ENCODE measurements at places on chromosomes 11 and 22.
A peak's percentile ranks its signal among the peaks of the same experiment; 100 is the strongest.

- no peak for DNase-seq
These were observed 82.7 kb upstream of the CTSC start for GRCh38 chr11:88420165-88420791.

- DNase-seq: no peak
These were observed 78.1 kb downstream of the CYB5R2 start for GRCh38 chr11:7595016-7595866.

DNA sequence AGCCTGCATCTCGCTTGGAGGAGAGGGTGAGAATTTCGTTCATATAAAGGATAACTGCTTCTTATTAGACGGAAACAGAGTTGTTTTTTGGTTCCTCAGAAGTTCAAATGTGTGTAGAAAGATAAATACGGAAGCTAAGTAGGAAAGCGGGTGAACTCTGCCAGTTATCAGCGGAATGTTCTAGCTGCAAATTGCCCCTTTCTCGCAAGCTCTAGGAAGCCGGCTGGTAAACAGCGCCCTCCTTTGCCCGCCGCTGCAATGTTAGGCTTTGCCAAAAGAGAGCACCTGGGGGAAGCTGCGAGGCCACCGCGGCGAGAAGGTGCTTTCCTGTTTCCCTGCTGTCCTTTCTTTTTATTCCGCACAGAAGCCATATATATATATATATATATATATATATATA lies 67.0 kb downstream of the IGLL5 start:
- DNase-seq: no peak

- DNase-seq: no peak
These were observed 29.2 kb downstream of the INCENP start for GRCh38 chr11:62153087-62153395.

DNA sequence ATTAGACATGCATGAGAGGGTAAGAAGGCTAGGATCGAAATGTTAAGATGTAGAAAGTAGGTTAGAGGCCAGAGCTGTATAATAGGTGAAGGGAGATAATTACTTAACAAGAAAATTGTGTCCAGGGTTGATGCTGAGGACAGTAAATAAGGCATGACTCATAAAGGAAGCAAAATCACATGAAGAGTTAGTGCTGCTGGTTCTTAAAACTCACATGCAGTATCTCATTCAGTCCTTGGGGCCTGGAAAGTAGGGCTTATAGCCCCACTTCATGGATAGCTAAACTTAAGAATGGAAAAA lies 130.2 kb downstream of the NCAM1 start:
- DNase-seq: no peak

DNA sequence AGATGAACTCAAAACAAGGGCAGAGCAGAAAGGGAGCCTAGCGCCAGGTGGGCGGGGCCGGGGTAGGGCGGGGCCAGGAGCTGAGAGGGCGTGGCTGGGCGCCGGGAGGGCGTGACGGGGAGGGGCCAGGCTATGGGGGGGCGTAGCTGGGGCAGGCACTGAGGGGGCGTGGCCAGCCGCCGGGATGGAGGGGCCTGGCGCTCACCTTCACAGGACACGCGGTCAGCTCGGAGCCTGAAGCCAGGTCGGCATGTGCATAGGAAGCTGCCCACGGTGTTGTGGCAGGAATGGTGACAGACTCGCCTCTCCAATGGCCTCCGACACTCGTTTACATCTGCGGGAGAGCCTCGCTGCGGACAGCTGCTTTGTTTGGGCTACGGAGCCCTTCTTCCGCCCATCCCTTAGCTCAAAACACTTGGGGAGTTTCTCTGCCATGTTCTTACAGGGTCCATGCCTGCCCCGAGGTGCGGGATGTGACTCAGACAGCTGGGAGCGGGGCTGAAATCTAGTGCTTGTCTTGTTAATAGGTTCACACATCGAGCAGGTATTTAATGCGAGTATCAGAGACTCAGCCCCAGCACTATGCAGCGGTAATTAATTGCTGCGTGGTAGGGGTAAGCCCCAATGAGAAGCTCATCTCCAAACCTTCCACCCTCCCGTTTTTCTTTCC lies 13.4 kb downstream of the VWCE start:
- no peak for DNase-seq

DNA sequence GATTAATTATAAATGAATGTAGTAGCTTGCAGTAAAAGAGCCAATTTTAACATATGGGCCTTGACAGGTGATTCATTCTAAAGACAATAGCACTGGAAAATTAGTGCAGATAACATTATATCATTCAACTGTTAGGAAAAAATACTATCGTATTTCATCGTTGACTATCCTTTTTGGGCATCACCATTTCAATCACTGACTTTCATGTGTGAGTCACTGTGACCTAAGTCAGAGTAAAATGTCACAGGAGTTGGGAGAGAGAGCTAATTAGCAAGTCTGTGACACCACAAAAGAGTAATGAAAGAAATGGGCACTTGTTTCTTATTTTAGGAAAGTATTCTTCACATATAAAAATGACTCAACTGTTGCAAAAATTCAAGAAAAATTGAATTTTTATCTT lies 253.8 kb upstream of the CNTN5 start:
- DNase-seq: no peak

DNA sequence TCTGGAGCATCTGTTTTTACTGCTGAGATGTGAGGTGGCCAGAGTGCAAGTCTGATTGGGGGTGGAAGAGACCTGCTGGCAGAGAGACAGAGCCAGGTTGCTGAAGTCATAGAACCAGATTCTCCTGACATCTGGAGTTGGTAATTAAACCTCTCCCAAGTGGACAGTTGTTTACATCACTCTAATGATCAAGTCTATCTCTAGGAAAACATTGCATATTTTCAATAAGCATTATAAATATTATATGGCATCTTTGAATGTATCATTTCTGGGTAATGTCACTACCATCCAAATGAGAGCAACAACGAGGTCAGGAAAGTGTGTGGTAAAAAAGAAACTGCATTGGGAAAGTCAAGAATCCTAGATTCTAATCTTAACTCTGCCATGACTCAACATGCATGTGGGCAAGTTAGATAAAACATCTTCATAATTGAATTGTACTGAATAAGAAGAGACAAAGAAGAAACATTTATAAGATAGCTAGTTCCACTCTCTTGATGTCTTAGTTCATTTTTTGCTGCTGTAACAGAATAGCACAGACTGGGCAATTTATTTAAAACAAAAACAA lies 351.2 kb upstream of the API5 start:
- no peak for DNase-seq

GRCh38 chr11:7506243-7506642 lies 7.6 kb upstream of the PPFIBP2 start:
- no peak for DNase-seq

GRCh38 chr11:66101066-66101464 lies 31.0 kb downstream of the PACS1 start:
- no peak for DNase-seq

GRCh38 chr11:12110201-12110713 lies at the start of gene MICAL2:
MICAL2 (plus strand) TSS chr11:12110590; CDS start chr11:12162156, 51,566 bp downstream.
- DNase-seq: peak; percentile 88

DNA sequence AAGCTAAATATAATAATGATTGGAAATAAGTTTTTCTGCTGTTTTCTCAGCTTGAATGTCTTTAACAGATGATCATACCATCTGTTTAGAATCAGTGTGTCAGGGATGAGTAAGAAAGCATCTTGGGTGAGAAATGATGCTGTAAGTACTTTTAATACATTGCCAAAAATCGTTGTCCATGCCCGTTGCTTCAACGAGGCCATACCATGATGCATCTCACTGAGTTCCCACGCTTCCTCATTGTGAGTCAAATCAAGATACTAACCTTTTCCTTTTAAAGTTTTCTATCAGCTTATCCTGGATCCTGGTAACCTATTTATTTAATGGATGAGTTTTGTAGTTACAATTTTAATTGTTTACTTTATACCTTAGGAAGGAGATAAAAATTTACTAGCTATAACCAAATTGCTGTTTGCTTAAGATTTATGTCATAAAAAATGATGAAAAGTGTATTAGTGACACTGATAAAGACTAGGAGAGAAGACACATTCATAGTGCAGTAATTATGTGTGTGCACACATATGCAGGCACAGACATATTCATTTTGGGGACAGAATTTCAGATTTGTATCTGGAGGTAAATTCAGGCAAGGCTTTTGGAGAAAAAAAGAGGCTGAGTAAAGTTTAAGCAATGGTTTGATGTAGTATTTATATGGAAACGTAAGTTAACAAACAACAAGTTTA lies 154.8 kb downstream of the UVRAG start:
- DNase-seq: no peak

- DNase-seq: no peak
These were observed 25.1 kb upstream of the EIF3D start for GRCh38 chr22:36554098-36554497.

GRCh38 chr11:17277024-17277584 lies 565 bp downstream of the NUCB2 start:
- peak; percentile 42 for DNase-seq

DNA sequence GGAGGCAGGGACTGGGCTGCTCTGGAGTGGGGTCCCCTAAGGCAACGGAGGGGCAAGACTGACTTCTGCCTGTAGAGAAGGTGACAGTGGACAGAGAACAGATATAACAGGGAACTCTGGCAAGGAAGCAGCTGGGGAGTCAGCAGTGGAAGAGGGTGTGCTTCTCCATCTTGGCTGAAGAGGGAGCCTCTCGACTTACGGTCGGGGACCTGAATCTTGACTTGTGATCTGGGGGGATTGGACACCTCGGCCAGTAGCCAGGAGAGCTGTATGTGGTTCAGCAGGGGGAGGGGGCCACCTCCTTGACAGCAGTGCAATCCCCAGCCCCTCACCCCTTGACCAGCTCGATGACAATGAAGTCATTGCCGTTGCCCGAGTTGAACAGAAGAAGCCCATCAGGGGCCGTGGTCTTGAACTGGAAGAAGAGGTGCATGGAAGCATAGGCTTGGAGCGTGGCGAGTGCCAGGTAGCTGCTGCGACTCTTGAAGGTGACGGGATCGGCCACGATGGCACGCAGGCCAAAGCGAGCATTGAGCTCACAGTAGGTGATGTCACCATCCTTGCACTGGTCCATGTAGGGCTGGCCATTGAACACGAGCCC lies 60.0 kb downstream of the SLC22A12 start:
- no peak for DNase-seq

GRCh38 chr11:75445315-75445953 lies 12.4 kb upstream of the KLHL35 start:
- DNase-seq: peak; percentile 28

GRCh38 chr22:36316419-36316818 lies 63.5 kb downstream of the APOL1 start:
- DNase-seq: no peak

GRCh38 chr11:75313513-75314272 lies 37.8 kb downstream of the ARRB1 start:
- DNase-seq: no peak

GRCh38 chr22:18927573-18927972 lies 8.5 kb downstream of the PRODH start:
- DNase-seq: no peak

DNA sequence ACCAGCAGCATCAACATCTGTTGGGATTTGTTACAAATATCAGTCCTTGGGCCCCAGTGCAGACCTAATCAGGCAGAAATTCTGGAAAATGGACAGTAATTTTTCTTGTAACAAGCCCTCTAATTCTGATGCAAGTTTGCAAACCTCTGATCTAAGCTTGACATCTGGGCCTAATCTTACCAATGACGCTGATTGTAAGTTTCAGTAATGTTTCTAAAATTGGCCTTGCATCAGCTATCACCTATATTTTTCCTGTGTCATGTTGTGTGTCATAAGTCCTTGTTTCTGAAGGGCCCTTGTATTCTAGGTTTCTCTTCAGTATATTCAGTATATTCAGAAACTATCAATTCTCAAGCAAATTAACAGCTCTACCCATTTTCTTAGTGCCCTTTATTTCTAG lies 36.4 kb downstream of the ZNF215 start:
- no peak for DNase-seq

- DNase-seq: peak; percentile 66
These were observed 64.8 kb upstream of the SPON1 start for GRCh38 chr11:13897646-13898276.

DNA sequence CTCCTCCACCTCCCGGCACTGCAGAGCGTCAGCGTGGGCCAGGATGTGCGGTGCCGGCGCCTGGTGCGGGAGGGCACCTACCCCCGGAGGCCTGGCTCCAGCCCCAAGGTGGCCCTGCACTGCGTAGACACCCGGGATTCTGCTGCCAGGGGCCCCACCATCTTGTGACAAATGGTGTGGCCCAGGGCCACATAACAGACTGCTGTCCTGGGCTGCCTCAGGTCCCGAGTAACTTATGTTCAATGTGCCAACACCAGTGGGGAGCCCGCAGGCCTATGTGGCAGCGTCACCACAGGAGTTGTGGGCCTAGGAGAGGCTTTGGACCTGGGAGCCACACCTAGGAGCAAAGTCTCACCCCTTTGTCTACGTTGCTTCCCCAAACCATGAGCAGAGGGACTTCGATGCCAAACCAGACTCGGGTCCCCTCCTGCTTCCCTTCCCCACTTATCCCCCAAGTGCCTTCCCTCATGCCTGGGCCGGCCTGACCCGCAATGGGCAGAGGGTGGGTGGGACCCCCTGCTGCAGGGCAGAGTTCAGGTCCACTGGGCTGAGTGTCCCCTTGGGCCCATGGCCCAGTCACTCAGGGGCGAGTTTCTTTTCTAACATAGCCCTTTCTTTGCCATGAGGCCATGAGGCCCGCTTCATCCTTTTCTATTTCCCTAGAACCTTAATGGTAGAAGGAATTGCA lies 13.5 kb downstream of the TSKU start:
- no peak for DNase-seq

- no peak for DNase-seq
These were observed 88.9 kb downstream of the ARFGAP2 start for GRCh38 chr11:47087801-47088200.

- no peak for DNase-seq
These were observed 252.6 kb upstream of the B3GAT1 start for GRCh38 chr11:134664447-134665187.

DNA sequence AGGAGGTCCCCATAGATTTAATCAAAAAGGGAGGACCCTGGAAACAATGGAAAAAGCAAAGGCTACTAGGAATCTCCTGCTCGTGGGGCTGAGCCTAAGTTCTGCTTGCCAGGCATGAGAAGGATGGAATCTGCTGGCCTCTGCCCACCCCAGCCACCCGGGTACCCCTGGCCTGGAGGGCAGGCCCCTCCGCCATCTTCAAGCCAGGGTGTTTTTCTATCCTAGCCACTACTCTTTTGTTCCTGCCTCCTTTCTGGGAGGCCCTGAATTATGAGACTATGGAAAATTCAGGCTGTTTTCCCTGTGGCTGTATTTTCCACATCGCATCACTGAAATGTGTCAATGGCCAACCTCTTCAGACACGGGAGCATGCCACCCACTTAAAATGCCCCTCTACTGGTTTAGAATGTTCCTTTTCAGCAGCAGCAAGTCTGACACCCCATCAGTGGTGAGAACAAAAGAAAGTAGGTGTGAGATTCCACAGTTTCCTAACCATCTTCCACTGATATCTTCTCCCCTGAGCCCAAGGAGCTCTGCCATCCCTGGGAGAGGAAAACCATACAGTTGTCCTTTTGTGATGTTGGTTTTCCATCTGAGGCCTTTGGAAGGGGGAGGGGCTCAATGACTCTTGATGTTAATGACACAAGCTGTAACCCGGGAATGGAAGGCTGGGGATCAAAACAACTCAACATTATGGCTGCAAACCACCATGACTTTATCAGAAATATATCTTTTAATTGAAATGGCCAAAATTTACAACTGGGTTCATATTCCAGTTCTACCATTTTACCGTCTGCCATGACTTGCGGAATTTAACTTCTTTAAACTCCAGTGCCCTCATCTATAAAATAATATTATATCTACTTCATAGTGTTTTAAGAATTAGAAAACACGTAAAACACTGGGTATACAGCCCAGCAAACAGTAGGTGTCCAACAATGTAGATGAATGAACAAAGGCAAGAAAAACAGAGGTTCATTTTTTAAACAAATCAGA lies 22.2 kb downstream of the DKK3 start:
- DNase-seq: no peak

GRCh38 chr11:68950270-68950669 lies 30.5 kb downstream of the MRGPRD start:
- no peak for DNase-seq

- peak; percentile 27 for DNase-seq
These were observed 109.3 kb upstream of the TBCEL start for GRCh38 chr11:120914601-120915000.

All from NCI-H1105 (cell line).